Hematopoietic multipotent progenitor cell treated with erythropoietin and hydrocortisone succinate and interleukin-3 and kit ligand, for 8 days (in vitro differentiated cells): ENCODE measurements at places on chromosomes 5 and 9.

- no peak for DNase-seq
Observed at GRCh38 chr9:84818791-84819190, 149.3 kb downstream of the NTRK2 start.

DNA sequence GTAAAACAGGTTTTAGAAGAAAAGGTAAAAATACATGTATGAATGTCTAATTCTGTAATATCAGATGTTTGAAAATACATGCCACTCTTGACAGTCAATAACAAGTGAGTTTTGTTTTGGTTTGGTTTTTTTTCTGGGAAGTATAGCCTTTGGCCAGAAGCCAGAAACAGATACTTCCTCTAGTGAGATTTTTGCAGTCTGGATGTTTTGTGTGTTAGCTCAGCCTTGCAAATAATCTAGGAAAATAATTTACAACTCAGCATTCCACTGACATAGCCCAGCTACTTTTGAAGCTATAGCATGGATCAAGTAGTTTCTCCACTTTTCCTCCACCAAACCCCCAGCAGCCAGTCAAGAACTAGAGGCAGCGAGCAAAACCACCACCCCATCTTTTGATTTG, 56.7 kb downstream of the SLC1A1 start:
- no peak for DNase-seq

GRCh38 chr5:45089870-45090269, 281.1 kb downstream of the MRPS30 start:
- no peak for DNase-seq

DNA sequence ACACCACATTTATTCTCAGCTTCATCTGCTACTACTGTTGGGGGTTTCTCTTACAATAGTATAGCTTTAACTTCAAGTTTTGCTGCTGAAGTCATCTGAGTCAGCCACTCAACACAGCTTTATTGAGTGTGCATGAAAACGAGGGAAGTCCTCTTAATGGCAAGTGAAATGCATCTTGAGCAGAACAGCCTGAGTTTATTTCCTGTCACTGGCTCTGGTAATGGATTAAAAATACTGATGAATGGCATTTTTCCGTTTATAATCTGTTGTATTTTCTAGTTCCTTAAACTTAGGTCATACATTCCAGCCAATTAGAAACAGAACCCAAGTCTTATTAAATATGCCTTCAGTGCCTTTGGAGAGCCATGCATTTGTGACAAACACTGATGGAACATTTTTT, 238.6 kb downstream of the SLF1 start:
- no peak for DNase-seq

GRCh38 chr9:72509053-72509452, 12.4 kb upstream of the TMC1 start:
- no peak for DNase-seq

- no peak for DNase-seq
Observed at GRCh38 chr9:3336951-3337350, 188.8 kb downstream of the RFX3 start.

GRCh38 chr5:167339205-167339604, 952.2 kb upstream of the WWC1 start:
- DNase-seq, result no peak

GRCh38 chr5:171882118-171882517, 96.5 kb downstream of the SMIM23 start:
- DNase-seq, result no peak

GRCh38 chr9:99783799-99784198, 37.9 kb upstream of the NR4A3 start:
- no peak for DNase-seq

DNA sequence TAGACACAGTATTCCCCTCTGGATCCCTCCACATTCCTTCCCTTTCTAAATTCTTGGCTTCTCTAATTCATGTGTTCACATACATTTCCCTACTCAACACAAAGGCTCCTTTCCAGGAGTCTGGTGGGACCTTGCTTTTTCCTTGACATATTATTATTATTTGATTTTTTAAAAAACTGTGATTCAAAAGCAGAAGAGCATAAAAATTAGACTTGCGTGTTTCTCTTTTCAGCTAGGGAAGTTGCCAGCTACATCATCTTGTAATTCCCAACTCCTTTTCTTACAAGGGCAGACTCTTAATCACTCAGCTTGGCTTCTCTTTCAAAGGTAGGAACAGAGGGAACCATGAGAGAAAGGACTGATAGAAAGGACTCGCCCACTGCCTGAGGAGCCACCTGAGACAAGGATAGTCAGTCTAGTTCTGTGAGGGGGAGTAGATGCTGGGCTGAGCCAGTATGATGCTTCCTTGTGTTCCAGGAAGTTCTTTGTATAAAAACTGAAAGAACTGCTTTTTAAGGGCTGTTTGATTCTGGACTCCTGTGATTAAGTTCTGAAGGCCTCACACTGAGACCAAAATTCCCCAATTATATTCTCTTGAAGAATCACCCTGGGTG, 51.0 kb upstream of the DPYSL3 start:
- no peak for DNase-seq

GRCh38 chr9:113886933-113887332, 10.8 kb downstream of the ZNF618 start:
- peak; percentile 15 for DNase-seq

DNA sequence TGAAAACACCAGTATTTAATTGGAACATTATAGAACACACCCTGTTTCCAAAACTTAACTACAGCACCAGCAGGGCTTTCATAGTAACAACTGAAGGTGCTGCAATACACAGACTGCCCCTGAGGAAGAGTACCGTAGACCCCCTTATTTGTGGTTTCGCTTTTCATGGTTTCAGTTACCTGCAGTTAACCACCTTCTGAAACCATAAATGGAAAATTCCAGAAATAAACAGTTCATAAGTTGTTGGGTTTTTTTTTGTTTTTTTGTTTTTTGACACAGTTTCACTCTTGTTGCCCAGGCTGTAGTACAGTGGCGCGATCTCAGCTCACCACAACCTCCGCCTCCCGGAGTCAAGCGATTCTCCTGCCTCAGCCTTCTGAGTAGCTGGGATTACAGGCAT, 9.5 kb upstream of the GLDC start:
- no peak for DNase-seq

DNA sequence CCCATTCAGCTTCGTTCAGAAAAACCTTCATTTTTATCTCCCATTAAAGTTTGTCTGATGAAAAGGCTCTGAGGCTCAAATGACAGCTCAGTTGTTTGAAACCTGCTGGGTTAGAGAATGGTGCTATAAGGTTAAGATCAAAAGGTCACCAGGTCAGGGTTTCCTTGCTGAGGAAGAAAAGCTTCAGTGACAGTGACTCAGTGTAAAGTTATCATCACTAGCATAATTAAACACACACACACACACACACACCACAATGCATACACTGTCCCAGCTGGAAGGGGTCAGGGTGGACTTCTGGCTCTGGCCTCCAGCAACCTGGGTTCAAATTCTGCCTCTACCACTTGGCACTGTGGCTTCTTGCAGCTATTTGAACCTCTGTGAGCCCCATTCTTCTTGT, 281.1 kb downstream of the DOCK8 start:
- DNase-seq, result no peak

DNA sequence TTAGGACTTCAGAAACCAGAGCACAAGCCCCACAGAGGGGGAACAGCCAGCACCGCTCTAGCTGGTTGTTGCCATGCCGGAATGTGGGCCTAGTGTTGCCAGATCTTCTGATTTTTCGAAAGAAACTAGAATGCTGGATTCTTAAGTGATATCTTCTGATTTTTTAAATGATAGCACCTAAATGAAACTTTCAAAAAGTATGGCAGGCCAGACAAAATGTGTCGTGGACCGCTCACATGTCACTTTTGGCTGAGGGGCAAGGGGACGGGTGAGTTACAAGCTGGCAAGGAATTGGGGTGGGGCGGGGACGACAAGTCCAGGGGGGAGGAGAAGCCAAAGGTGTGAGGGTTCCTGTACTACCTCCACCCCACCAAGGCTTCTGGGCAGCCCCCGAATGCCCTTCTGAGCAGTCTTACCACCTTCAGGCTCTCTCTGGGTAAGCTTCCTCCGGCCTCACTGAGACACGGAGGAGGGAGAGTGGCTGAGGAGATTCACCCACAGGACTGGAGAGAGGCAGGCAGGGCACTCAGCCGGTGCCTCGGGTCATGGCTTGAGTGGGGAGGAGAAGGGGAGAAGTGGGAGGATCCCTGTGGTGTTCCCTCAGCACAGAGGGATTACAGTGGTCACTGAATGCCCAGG, 10.3 kb downstream of the B4GALT7 start:
- no peak for DNase-seq

- peak; percentile 93 for DNase-seq
Observed at GRCh38 chr5:31084871-31085270, 108.6 kb upstream of the CDH6 start.

- no peak for DNase-seq
Observed at GRCh38 chr9:20477940-20478620, 144.2 kb downstream of the MLLT3 start.

- DNase-seq, result no peak
Observed at GRCh38 chr5:90095292-90096060, 314.1 kb downstream of the CETN3 start.

DNA sequence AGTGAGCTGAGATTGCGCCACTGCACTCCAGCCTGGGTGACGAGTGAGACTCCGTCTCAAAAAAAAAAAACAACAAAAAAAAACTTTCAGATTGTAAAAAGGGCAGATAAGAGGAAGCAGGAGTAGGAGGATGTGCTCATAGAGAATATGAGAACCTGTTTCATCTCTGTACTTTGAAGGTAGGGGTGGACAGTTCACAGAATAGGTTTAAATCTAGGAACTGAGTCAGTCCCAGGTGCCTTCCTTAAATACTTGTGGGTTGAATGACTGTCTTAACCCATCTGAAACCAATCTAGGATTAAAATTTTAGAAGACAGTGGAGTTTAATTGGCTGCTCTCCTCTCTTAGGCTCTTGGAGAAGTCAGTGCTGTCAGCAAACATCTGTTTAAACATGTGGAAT, 12.4 kb downstream of the POLK start:
- DNase-seq, result no peak

- DNase-seq, result no peak
Observed at GRCh38 chr5:132530946-132531345, 12.4 kb downstream of the IL5 start.

DNA sequence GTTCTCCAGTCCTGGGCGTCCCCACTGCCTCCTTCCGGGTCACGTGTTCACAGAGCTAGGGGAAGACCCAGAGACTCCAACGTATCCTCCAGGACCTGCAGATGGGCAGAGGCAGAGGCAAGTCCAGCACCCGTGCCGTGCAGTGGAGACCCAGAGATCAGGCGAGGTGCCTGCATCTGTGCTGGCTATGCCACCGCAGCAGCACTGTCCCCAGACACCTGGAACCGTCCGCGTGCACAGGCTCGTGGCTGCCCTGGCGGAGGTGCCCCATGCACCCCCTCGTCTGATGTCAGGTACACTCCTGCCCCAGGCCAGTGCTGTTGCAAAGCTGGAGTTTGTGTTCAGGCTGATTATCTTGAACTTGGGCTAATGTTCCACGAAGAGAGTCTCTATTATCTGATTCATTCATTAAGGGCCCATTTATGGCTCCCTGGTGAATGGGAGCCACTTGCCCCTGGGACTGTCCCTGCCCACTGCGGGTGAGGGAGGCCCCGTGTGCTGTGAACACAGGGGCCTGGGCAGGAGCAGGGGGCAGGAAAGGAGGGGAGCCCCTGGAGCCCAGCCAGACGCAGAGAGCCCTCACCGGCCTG, 13.7 kb downstream of the IRX4 start:
- no peak for DNase-seq

- DNase-seq, result peak; percentile 68
Observed at GRCh38 chr9:25964239-25964638, 286.0 kb upstream of the TUSC1 start.

DNA sequence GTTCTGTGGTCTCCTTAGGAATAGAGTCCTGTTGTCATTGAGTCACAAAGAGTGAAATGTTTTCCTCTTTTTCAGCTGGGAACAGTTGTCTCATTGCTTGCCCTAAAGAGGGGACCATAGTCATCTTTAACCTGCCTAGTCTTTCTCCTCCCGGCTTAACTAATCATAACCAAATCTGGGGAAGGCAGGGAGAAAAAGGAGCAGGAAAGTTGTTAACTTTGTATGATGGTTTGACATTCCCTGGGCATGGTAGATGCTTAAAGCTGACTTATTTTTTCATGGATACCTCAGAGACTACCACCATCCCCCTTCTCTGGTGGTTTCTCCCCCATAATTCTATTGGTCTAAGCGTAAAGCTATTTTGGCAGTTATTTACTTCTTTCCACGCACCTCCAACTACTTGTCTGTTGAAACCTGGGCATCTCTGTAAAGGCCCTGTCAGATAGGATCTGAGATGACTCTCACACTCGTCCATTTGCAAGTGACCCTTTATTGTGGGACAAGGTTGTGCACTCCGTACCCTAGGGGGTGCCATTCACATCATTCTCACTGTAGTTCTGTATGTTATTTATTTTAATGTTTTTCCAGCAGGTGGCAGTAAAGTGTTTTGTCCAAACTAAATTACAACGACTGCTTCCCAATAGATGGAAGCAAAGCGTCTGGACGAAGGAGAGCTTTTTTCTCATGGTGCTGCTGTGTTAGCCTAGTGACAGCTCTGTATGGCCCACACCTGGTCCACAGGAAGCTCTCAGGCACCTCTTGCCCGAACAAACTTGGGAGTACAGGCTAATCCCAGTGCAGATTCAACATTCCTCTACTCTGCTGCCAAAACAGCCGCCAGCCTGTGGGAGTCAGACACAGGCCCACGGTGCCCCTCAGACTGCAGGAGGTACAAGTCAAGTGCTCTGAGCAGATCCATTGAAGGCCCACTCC, 3.0 kb upstream of the FAM13B start:
- DNase-seq, result peak; percentile 94

GRCh38 chr5:159704160-159704559, 212.1 kb upstream of the ADRA1B start:
- no peak for DNase-seq

GRCh38 chr9:108889649-108890067, 27.6 kb downstream of the ACTL7A start:
- peak; percentile 25 for DNase-seq

DNA sequence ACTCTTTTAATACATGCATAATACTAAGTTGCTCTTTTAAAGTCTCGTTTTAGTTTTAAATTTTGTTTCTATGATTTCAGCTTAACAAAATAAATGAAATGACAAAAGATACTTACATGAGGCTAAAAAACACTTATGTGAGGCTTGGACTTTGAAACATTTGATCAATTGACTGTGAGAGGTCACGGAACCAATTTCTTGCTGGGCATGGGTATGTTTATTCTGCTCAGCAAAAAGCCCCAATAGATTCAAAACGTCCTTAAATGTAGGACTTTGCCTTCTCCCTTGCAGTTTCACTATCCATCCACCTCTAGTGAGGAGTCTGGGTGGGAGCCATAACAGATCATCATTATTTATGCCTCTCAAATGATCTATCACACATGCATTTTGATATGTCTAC, 191.9 kb downstream of the ZSWIM6 start:
- DNase-seq, result no peak

GRCh38 chr5:6503342-6503741, 54.7 kb downstream of the UBE2QL1 start:
- no peak for DNase-seq

GRCh38 chr5:151094030-151094851, 13.4 kb upstream of the TNIP1 start:
- no peak for DNase-seq

DNA sequence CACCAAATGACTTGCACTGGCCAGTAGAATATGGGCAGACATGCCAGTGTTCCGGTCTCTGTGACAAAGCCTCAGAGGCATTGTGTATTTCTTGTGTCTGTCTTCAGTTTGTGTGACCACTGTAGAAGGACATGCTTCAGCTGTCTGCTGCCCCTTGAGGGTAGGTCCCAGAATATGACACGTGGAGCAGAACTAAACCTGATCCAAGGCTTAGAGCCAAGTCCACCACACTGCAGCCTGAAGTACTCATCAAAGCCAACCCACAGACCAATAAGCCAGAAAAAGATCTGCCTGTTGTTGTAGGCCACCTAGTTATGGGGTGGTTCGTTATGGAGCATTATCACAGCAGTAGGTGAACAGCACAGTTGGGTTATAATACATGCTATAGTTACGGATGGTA, 468.9 kb downstream of the PSAT1 start:
- no peak for DNase-seq
